Stimulated activated naive CD4-positive, alpha-beta T cell treated with Interleukin-2 at 50 U/mL for 16 hours (primary cell): ENCODE measurements at places on chromosomes 12 and 14.

DNA sequence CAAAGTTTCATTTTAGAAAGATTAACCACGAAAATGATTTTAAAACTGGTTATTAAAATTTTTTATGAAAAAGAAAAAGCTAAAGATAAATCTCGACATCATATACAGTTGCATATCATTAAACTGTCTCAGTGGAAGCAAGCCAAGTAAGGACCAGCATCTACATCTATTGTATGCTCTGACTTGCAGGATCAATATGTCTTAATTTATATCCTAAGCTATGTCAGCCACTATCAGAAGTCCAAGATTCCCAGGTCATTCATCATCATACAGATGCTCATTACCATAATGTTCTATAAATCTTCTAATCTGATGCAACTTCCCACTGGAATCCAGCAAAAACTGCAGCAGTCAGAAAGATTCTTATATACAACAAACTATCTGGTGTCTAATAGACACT is 43.5 kb downstream of the CMAS start:
- no peak for DNase-seq

DNA sequence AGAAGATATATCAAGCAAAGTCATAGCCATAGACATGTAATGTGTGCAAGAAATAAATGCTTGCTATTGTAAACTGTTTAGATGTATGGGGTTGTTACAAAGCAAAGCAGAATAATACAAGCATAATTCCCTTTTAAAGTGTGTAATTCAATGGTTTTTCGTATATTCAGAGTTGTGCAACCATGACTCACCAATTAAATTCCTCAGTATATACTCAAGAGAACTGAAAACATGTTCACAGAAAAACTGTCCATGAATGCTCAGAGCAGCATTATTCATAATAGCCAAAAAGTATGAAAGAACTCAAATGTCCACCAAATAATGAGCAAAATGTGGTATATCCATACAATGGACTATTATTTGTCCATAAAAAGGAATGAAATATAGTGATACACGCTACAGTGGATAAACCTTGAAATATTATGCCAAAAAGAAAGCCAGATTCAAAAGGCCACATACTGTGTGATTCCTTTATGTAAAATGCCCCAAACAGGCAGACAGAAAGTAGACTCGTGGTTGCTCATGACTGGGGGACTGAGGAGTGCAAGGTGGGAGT is 9.3 kb downstream of the GXYLT1 start:
- no peak for DNase-seq

DNA sequence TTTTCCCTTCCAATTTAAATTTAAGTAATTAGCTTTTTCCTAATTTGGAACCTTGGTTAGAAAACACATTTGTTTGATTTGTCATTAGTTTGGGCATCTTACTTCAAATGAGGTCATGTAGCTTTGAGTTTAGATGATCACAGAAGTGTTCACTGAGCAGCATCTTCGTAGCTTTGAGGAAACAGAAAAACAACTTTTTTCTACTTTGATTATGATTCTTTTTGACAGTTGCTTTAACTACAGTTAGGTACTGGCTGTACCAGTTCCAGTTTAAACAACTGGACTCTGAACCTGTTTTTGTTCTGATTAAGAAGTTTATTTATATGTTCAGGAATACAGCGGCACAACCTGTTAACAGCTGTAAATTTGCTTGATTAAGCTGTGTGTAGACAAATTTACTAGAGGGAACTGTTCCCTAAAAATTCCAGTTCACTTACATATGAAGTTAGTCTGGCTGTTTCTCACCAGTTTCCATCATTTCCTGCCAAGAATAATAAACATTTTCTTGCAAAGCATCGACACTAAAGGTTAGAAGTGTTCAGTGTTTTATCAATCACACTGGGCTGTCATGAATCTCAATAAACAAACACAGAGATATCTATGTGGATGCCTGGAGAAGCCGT is 191.9 kb downstream of the RAD51B start:
- DNase-seq: no peak

DNA sequence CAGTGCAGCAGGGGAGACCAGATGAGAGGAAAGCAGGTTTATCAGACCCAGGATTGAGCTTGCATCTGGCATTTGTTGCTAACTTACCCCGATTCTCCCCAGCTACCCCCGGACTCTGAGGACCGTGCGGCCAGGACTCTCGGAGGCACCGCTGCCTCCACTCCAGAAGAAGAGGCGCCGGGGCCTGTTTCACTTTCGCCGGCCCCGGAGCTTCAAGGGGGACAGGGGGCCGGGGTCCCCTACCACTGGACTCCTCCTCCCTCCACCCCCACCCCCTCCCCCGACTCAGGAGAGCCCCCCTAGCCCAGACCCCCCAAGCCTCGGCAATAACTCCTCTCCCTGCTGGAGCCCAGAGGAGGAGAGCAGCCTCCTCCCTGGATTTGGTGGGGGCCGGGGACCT is 6.5 kb upstream of the CPNE6 start:
- DNase-seq: no peak

DNA sequence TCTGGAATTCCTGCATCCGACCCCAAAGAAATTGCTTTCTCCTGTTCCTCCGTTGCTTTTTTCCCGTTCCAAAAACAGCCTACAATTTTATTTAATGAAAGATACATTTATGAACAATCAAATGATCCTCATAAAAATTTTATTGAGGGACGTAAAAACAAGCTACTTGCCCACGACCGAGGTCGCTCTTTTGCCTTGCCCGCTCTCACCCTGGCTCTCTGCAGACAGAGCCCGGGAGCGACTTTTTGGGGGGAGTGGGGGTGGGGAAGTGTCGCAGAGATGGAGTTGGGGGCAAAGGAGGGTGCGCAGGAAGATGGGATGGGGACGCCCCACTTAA is 1.1 kb upstream of the HOXC9 start:
- no peak for DNase-seq

- no peak for DNase-seq
Observed at GRCh38 chr14:75831952-75832351, 149.8 kb downstream of the TGFB3 start.

- no peak for DNase-seq
Observed at GRCh38 chr12:85662207-85662602, 174.0 kb downstream of the RASSF9 start.

DNA sequence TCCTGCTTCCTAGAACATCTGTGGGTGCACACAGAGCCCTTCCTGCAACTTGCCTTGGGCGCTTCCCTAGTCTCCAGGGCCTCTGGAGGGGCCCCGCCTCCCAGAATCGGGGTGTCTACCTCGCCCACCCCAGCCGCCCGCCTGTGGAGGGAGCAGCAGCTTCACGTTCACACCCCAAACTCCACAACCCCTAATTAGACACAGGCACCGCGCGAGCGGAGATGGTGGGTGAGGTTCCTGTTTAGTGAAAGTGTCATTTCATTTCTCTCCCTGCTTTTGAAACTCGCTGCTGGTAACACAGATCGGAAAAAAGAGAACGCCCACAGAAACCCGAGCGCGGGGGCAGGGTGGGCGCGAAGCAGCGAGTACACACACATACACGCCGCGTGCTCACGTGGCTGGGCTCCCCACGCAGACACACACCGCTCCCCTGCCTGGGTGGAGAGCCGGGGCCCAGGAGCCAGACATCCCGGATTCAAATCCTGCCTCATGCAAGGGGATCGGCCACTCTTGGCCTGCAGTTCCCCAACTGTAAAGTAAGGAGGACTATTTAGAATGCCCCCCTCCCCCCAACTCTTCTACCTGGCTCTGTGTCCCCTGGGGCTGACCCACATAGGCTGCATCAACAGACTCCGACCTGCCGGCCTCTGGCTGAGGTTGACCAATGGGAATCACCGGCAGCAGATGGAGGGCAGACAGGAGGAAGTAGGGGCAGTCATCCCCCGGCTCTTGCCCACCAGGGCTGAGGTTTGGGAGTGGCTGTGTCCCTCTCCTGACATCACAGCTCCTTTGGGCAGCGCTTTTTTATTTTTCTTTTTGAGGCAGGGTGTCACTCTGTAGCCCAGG is 79.2 kb upstream of the NCOR2 start:
- DNase-seq: peak; percentile 46

- DNase-seq: no peak
Observed at GRCh38 chr12:105445649-105446048, 115.2 kb downstream of the C12orf75 start.

- DNase-seq: no peak
Observed at GRCh38 chr14:104219731-104220214, 81.4 kb downstream of the KIF26A start.

- DNase-seq: no peak
Observed at GRCh38 chr14:105108516-105108864, 43.3 kb upstream of the GPR132 start.

GRCh38 chr14:36870776-36871175 is 209.1 kb downstream of the PAX9 start:
- no peak for DNase-seq

- DNase-seq: peak; percentile 16
Observed at GRCh38 chr12:47903151-47903611, 1.6 kb downstream of the VDR start.

- DNase-seq: no peak
Observed at GRCh38 chr12:129001-129400, 62.4 kb downstream of the IQSEC3 start.

GRCh38 chr12:92544322-92544721 is 158.5 kb upstream of the PLEKHG7 start:
- DNase-seq: no peak

- no peak for DNase-seq
Observed at GRCh38 chr14:23153851-23154796, 29.3 kb downstream of the SLC7A8 start.

DNA sequence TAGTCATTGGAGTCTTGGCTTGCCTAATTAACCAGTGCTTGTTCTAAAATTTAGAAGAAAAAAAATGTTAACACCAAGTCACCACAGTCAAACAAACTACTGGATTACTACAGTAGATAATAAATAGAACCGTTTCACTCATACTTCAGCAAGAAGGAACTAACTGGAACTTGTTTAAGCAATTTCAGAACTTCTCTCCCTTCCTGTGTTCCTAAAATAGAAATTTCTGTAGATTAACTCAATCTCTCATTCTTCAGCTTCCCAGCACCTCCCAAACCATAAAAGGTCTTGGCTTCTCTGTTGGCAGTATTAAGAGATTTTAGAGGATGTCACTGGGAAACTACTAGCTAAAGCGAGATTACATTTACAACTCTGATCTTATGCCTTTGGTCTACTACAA is 18.6 kb downstream of the GNS start:
- DNase-seq: no peak
